Right cardiac atrium (tissue), 5 donors: ENCODE measurements at places on chromosomes 12 and 14. TPM values are rescaled to one million over a fixed set of nuclear protein-coding genes. Genes with fewer than 3 reads are reported as not detected.

OTX2 gene
- total RNA-seq: not detected

CDCA4 gene
- 3.4 TPM for total RNA-seq

KRT77 gene
- not detected for total RNA-seq

TOMM20L gene
- total RNA-seq: not detected

PCED1B gene
- 1.3 TPM for total RNA-seq

DNA sequence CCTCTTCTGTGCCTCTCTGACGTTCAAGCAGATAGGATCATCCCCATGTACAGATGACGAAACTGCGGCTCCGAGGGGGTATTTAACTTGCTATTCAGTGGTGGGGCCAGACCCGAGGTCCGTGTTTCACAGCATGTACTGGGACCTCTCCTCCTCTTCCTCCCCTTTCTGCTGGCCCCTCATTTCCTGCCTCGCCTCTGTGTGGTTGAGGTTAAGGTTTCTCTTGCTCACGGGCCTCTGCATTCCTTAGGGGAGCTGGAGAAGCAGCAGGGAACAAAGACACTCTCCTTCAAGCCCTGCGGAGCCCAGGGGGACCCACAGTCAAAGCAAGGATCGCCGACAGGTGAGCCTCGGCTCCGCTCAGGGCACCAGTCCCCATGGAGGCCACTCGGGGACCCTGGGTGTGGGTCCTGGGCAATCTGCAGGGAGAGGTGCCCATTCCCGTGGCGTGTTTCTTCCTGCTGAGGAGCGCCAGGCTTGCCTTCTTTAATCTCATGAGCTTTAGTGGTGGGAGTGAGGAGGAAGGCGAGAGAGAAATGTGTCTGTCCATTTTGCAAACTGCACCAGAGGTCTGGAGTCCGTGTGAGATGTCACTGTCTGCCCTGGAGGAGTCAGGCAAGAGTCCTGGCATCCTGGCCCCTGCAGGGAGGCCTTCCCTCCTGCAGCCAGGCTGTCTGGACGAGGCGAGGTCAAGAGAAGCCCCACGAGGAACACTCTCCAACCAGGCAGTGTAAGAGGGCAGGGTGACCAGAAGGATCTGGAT lies 45.0 kb downstream of the SLC6A12 start:
- DNase-seq: no peak

GRCh38 chr12:46944771-46945170 lies 119.0 kb upstream of the SLC38A4 start:
- no peak for DNase-seq

GRCh38 chr12:72889791-72890190 lies 617.6 kb downstream of the TRHDE start:
- no peak for DNase-seq

GRCh38 chr14:101733211-101733610 lies 28.3 kb upstream of the PPP2R5C start:
- no peak for DNase-seq

DNA sequence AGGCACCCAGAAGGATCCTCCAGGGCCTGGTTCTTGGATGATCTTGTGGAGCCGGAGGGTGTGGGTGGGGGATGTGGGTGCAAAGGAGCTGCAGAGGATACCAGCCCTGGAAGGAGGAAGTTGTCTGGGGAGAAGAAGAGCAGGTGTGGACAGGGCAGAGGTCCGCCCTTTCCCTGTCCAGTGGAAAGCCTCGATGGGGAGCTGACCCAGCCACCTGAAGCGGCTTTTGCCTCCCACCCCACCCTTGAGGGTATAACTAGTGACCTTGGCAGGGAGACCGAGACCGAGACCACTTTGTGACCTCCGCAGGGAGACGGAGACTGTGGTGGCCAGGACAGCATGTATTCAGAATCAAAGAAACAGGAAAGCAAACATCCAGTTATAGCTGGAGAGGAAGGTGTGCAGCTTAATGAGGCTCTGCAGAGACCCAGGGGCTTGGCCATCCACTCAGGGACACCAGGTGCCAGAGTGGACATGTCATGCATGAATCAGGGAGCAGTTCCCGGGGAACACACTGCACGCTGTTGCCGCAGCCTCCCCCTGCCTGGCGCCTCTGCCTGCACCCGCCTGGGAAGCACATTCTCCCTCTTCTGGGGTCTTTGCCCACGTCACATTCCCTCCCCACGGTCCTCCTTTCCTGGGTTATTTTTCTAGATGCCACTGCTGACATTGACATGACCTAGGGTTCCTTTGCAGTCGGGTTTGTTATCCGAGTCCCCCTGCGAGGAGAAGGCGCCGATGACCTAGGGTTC lies 87.7 kb downstream of the ADGRD1 start:
- DNase-seq: peak; percentile 28

DNA sequence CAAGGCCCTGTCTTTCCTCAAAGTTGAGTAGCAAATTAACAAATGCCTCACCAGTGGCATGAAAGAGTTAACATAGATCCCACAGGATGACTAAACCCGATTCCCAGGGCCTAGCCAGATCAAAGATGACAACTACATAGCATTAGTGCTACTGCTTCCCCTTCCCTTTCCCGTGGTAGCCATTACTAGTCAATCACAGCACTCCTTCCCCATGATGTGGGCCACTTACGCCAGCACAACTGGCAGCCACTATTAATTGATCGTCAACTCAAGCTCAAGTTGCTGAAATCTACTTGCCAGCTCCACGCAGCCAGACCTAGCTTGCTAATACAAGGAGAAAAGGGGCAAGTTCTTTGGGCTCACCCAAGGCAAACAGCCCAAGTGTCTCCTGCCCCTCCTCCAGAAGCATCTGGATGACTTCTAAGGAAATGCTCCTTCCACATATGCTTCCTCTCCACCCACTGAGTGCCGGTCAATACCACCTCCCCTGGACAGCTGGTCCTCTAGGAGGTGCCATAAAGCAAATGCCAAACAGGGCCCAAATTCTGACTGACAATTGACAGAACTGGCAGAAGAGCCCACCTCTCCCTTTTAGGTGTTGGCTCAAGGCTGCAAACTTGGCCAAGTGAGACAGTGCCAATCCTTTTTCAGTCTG lies 72.6 kb downstream of the NUAK1 start:
- DNase-seq: no peak
